HS-5 (cell line): ENCODE measurements at places on chromosomes 2 and 18.

DNA sequence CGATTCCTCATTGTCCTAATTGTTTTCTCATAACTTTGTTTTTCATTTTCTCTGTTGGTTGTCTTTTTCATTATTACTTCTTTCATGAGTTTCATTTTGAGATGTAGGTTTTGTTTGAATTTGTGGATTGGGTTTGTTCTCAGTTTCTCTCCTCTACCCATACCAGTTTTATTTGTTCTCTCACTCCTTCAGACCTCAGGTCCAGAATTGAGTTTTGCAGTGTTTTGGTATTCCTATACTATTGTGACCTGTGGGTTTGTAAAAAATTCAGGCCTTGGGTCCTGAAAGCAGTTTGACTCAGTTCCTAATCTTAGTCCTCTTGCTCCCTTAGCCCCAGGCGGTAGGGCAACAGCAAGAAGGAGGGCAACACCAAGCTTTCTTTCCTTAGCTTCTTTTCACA is 28.3 kb upstream of the UBE2E3 start:
- DNase-seq = no peak

DNA sequence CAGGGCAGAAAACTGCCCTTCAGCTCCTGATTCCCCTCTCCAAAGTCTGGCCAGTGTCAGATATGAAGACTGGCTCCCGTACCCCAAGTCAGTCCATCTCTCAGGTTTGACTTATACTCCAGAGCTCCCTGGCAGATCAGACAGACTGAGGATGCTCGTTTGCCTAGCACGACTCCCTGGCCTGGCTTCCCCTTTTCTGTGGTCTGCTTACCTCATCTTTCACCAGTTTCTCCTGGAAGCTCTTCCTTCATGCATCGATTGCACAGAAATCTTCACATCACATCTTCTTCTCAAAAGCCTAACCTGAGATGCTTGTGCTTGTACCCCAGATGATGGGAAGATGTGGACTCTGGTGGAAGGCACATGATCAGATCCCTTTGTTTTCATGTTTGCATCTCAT is 387.9 kb upstream of the POU3F3 start:
- DNase-seq = no peak

GRCh38 chr2:37589298-37589697 is 82.1 kb downstream of the CDC42EP3 start:
- no peak for DNase-seq

DNA sequence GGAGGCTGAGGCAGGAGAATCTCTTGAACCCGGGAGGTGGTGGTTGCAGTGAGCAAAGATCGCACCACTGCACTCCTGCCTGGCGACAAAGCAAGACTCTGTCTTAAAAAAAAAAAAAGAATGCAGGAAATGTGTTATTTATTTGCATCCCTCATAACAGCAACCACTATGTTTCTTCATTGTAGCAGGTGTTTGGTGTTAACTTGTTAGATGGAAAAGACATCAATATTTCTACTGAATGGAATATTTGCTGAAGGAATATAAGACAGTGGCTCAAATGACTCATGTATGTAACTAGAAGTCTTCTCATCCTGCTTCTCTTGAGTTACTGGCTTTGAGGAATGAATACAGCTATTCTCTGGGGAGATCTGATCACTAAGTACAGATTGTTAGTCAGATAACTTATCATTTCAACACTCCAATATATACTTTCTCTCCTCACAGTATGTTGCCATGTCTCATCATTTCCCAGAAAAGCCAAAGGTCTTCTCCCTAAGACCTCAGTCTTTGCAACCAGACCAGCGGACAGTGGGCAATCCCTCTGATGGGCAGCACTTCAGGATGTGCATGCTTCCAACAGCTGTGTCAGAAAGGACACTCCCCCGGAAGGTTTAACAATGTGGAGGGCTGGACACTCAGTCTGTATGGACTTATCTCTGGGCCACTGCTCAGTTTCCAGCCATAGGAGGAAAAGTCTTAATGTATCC is 104.4 kb upstream of the STK17B start:
- DNase-seq = peak; percentile 94

GRCh38 chr2:219002395-219003266 is 9.4 kb upstream of the CRYBA2 start:
- DNase-seq = no peak

- no peak for DNase-seq
Observed at GRCh38 chr2:197904446-197904845, 100.1 kb downstream of the PLCL1 start.

DNA sequence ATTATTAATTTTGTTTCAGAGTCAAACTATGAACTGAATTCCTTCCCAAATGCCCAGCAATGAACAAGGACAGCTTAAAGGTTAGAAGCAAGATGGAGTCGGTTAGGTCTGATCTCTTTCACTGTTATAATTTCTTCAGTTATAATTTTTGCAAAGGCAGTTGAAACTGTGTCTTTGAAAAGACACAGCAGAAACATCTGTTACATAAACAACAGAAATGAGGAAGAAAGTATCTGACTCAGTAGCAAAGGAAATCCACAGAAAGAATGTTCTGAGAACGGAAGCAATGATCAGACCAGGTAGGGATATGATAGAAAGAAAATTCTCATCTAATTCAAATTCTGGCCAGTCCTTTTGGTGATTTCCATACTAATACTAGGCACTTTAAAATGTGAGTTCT is 5.2 kb upstream of the RMC1 start:
- DNase-seq = no peak
